ENCODE measurements at places on chromosomes 4 and X. TPM values are rescaled to one million over a fixed set of nuclear protein-coding genes. Genes with fewer than 3 reads are reported as not detected.

DNA sequence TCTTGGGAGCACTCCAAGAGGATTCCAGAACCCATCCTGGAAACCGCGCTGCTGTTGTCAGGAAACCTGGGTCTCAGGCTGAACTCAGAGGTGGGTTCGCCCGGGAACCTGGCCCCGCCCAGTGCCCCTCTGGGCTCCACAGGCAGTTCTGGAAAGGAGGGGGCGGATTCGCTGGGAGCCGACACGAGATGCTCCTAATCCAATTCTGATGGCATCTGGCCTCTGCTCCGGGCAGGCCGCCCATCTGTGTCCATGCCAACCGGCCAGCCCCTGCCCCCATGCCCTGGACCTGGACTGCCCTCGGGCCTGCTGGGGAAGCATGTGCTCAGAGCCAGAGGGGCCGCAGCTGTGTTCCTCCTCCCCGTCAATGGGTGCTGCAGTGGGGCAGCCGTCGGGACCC lies 21.0 kb downstream of the ATP2B3 start:
- DNase-seq = no peak

- no peak for DNase-seq
These were observed 100.2 kb downstream of the FIP1L1 start for GRCh38 chr4:53477636-53478035.

GRCh38 chr4:125741825-125742452 lies 427.2 kb downstream of the FAT4 start:
- DNase-seq = no peak

DNA sequence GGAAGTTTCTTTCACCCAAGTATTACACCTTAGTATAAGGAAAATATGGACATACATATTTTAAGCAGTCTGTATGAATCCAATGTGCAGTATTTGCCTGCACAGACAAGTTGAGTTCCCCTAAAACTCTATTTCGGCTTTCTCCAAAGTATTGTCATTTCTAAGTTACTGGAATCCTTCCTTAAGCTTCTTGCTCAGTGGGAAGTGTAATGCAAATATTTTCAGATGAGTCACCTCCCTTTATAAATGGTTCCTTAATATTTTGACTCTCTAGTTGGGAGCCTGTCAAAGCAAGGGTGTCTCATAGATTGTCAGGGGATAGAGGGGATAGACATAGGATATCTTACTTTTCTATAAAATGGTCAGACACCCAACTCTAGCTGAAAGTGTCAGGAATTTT lies 178.6 kb downstream of the NAA11 start:
- DNase-seq = no peak

DNA sequence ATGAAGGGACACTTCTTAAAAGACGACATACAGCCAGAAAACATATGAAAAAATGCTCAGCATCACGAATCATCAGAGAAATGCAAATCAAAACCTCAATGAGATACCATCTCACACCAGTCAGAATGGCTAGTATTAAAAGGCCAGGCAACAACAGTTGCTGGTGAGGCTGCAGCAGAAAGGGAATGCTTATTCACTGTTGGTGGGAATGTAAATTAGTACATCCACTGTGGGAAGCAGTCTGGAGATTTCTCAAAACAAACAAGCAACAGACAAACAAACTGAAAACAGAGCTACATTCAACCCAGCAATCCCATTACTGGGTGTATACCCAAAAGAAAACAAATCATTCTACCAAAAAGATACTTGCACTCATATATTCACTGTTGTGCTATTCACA lies 197.9 kb downstream of the EVC2 start:
- no peak for DNase-seq

- no peak for DNase-seq
These were observed 39.2 kb upstream of the MSMO1 start for GRCh38 chr4:165288226-165288625.

GRCh38 chr4:55038176-55038890 lies 87.1 kb downstream of the KDR start:
- no peak for DNase-seq

DNA sequence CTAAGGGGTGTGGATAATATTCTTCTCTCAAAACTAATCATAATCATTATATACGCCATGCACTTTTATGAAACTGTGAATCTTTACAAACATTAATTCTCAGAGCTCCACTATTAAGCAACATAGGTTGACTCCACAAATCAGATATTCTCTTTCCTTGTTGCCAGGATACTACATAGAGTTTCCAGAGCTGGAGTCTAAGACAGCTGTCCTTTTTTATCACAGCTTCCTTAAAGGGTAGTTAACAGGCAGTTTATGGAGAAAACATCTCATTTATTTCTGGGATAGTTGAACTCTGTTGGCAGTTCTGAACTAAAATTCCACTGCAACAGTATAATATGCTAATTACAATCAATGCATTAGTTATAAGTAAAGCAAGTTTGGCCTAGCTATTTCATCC lies 152.1 kb upstream of the PPP1R2C start:
- no peak for DNase-seq

DNA sequence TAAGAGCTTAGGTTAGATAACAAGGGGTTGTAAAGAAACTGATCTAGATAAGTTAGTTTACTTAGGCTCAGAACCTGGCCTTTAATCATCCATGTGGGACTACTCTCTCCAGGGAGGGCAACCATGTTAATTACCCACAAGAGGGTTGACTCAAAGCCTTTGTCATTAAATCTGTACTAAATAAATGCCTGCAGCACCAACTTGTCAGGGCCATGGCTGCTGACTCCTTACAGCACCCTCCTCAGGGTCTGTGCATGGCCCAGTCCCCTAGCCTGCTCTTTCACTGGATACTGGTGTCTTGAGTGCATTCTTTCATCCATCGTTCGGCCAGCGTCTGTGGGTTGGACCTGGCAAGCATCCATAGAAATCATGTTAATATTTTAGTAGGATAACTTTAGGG lies 34.7 kb downstream of the CASP3 start:
- no peak for DNase-seq

The GAB1 gene
- 62.9 TPM for polyA plus RNA-seq

The SSX4B gene
- not detected for polyA plus RNA-seq

The ANXA5 gene
- 382 TPM for polyA plus RNA-seq

The ENPEP gene
- polyA plus RNA-seq = 222 TPM

The SPARCL1 gene
- polyA plus RNA-seq = 9.2 TPM

The VSIG4 gene
- 5.7 TPM for polyA plus RNA-seq

All from left kidney (tissue), 8 donors.